ENCODE measurements at places on chromosomes 2 and 18.

DNA sequence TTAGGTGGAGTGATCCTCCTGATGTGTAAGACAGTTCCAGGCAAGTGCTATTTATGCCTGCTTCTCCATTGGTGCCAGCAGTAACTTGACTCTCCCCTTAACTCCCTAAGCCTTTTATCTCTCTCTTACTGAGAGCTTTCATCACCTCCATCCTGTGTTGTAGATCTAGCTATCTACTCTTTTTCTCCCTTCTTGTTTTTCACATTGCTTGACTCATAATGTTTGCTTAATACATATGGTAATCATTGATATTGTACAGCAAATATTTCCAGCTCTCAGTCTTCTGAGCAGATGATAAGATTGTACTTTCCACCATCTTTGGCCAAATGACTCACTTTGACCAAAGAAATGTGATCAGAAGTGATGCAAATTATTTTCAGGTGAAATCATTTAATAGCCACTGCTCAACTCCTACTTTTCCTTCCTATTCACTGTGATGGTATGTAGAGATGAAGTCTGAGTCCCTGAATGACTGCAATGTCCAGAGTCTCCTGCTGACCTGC lies 165.0 kb downstream of the PLCL1 start:
- no peak for DNase-seq

DNA sequence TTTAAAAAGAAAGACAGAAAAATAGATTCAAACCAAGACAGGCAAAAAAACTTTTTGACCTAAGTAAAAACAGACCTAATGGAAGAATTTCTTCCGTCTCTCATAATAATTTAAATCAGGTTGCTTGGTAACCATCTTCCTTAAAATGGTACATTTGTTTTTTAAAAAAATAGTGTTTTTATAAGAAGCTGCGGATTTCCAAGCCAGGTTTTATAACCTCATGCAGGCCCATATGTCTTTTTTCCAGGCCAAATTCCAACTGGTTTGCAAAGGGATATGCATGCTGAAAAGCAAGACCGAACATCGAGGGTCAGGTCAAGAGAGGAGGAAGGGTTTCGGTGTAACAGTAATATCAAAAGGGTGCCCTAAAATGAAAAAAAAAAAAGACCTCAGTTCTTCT lies 172.9 kb downstream of the MAIP1 start:
- DNase-seq = no peak

DNA sequence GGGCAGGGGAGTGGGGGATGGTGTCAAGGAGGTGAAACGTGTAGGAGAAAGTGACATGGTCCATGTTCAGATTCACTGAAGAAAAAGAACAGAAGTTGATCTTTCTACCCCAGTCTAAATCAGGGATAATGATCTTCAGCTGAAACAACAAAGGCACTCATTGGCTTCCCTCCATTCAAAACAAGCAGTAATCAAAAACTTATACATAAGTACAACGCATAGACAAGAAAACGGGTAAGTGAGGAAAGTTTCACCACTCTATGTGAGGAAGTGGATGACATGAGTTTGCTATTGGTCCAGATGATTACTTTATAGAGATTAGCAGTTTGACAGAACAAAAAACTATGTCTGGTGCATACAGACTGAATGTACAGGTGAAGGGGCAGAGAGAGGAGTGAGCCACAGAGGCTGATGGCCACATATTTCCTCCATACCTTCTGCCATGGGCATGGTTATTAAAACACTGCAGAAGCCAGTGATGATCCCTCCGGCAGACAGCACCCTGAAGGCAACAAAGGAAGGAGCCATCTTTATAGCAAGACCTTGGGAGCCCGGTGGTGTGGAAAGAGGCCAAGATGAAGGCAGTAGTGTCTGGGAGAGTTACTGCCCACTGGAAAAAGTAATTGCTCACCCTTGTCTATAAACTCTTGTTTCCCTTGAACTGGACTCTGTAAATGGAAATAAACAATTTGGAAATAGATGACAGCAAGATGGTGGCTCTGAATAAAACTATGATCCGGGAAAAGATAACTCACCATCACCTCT lies 57.7 kb downstream of the SLC25A12 start:
- no peak for DNase-seq

GRCh38 chr2:106607371-106607770 lies 120.2 kb downstream of the CD8B2 start:
- DNase-seq = no peak

DNA sequence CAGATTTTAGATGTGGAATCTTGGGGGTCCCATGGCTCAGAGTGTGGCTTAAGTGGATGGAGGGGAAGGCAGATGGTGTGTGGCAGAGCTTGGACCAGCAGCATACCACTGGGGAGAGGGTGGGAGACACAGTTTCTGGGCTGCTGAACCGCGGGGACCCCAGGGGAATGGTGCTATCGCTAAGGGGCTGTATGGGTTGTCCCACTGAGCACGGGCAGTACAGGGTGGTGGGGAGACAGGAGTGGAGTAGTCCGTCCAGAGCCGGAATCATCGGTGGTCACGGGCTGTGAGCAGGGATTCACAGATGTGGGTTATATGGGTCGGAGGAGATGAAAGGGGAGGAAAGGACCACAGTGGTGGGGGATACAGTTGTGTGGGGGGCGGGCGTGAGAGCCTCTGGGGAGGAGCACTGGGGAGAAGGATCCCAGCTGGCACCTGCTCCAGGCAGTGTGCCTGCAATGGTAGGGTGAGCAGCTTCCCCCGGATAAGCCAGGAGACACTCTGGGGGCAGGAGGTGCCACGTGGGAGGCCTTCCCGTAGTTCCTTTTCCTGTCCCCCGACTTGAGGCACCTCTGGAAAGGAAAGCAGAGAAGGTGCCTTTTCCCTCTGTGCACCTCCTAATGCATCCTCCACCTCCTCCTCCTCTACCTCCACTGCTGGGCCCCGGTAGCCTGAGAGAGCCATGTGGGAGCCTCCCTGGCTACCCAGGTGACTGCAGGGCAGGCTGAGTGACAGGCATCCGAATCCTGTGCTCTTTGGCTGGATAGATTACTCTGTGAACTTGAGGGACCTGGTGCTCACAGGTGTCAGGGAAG lies 24.9 kb downstream of the IGFBP5 start:
- no peak for DNase-seq

GRCh38 chr18:51330148-51330547 lies 132.7 kb upstream of the MEX3C start:
- DNase-seq = no peak

GRCh38 chr2:78977661-78978145 lies 47.8 kb upstream of the REG3G start:
- no peak for DNase-seq

DNA sequence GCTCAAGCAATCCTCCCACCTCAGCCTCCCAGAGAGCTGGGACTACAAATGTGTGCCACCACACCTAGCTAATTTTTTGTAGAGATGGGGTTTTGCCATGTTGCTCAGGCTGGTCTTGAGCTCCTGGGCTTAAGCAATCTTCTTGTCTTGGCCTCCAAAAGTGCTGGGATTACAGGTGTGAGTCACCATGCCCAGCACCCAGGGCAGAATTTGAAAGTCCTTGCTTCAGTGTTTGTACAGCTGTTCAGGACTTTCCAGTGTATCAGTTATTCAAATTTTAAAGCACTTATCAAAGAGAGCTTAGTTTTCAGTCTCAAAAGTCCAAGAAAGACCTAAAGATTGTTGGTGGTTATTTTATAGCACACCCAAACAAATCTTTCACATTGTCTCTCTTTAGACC lies 43.6 kb upstream of the VPS54 start:
- no peak for DNase-seq

DNA sequence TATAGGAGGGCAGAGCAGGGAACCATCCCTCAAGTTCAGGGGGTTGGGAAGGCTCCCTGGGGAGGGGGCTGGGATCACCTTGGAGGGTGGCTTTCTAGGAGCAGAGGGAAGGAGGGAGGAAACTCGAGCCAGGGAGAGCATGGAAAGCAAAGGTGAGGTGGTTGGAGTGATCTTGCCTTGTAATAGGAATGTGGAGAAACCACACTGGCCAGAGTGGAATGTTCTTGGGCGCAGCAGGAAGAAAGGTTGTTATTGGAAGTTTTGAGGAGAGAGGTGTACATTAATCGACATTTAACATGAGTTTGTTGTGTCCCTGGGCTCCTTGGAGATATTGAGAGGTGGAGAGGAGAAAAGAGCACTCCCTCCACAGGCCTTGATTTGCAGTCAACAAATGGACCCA lies 272.2 kb downstream of the PRKCE start:
- DNase-seq = no peak
